ENCODE measurements at places on chromosomes 3 and 15.

GRCh38 chr3:123419181-123419849, 29.6 kb downstream of the ADCY5 start:
- no peak for DNase-seq

DNA sequence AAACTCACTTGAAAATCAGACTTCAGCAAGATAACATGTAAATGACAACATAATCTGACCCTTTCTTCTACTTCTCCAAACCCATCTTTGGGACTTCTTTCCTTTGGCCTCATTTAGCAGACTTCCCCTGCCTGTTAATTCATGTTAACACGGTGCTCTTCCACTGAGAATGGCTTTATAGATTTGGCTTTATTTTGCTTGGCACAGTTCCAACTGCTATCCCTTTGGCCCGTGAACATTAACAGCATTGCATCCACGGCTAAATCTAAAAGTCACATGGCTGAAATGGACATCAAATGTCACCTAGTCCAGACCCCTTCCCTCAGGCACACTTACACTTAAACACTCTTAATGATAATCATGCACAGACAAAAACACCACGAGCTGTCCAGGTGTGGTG, 3.8 kb downstream of the ZMAT3 start:
- no peak for DNase-seq

- DNase-seq, result no peak
Observed at GRCh38 chr3:100776746-100777145, 67.5 kb downstream of the TFG start.

- no peak for DNase-seq
Observed at GRCh38 chr15:80875568-80876347, 96.6 kb downstream of the CEMIP start.

- no peak for DNase-seq
Observed at GRCh38 chr3:195153130-195153529, 117.8 kb downstream of the XXYLT1 start.

DNA sequence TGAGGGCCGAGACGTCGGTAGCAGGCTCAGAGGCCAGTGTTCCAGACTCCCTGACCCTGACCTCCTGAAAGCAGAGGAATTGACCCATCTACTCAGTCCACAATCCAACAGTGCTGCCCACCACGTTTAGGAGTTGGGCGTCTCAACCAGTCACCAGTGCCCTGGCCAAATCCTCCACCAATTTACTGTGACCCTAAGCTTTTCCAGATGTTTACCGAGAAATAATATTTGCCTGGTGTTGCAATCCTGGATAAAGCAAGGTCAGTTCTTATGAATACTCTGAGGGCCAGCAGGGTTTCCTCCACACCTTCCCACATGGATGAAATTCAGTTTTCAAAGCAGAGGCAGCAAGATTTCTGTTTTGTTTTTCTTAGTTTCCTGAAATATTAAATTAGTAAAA, 7.5 kb upstream of the APOD start:
- DNase-seq, result no peak

- no peak for DNase-seq
Observed at GRCh38 chr3:125008766-125009165, 47.0 kb downstream of the HEG1 start.

DNA sequence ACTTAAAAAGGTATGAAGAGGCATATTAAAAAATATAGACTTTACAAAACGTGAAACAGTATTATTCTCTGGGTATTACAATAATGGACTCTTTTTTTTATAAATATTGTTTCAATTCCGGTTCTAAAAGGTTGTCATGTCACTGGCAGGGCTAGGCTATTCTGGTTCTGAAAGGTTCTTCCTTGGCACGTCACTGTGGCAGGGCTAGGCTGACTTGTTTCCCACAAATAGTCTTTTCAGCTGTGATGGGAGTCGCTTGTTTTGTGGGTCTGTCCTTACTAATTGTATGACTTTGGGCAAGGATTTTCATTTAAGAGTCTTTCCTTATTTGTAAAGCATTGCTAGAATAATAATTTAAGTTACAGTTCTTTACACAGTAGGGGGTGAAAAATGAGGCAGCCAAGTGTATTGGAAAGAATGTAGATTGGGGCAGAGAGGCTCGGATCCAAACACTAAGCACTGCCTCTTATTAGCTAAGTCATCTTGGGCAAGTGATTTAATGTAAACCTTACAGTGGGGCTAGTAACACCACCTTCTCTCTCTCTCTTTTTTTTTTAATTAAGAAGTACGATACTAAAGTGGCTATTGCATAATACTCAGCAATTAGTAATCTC, 12.4 kb upstream of the MELTF start:
- no peak for DNase-seq

DNA sequence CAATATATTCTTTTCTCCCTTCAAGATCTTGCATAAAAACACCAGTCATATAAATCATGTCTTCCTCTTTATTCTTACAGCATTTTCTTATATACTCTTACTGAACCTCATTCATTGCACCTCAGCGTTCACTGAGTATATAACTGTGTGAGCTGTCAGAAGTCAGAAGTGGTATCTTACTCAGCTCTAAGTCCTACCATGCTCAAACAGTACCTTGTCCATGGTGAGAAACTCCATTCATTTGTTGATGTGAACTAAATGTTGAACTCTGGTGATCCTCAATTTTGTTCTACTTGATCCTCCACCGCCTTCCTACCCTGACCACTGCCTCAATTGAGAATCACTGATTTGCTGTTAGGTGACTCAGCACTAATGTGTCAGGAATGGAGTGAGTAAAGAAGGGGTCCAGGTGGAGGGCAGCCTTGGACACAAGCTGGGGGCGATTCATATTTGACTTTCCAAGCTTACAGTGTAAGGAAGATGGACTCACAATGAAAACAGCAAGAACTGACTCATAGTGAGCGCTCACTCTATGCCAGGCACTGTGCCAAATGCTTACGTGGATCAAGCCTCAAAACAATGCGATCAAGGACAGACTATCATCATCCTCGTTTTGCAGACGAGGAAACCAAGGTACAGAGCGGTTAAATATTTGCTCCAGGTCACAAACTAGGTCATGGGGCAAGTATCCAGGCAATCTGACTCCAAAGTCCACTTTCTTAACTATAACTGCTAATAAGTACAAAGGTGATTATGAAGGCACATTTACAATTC, 13.5 kb upstream of the ZFYVE19 start:
- no peak for DNase-seq

DNA sequence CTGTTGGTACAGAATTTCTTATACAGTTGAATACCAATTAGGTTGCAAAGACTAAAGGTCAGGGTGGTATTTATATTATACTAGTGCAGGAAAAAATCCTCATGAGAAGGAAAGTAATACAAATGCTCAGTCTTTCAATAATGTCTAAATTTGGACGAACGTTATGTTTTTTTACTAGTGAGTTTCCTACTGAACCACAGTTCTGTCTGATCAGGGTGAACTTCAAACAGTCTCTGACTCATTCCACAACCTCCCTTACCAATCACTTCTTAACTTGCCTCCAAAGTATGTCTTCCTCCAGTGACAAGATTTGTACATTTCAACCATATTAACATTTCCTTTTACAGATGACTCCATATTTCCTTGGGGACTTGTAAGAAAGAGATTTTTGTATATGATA, 3.4 kb downstream of the TMEM212 start:
- DNase-seq, result no peak

DNA sequence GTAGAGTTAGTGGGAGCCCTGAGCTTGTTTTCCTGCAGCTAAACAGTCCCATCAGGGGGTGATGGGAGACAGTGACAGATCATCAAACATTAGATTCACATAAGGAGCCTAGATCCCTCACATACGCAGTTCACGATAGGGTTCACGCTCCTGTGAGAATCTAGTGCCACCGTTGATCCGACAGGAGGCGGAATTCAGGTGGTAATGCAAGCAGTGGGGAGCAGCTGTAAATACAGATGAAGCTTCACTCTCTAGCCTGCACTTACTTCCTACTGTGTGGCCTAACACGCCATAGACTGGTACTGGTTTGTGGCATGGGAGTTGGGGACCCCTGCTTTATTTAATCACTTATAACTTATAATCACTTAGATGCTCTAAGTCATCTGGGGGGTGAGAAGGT, 179.1 kb downstream of the AKAP13 start:
- DNase-seq, result no peak
